K562 (cell line): ENCODE measurements at places on chromosomes 4 and X.

- DNase-seq: peak; percentile 40
Observed at GRCh38 chr4:89056292-89056952, 563 bp downstream of the FAM13A start.

DNA sequence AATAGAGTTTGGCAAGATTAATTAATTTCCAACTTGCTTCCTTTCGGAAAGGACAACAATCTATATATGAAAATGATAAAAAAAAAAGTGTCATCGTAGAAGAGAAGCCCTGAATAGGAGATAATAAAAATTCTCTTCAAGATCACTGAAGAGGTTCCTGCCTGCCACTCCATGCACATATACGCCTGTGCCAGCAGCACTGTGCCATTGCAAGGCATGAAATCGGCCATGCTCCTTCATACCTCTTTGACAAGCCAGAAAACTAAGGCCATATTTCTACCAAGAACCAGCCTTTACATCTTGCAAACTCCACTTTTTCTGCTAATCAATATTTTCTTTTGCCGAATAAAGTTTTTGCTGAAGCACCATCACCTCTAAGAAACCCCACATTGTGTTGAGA, 365.5 kb downstream of the CXXC4 start:
- DNase-seq: no peak

GRCh38 chr4:7169134-7169533, 23.2 kb upstream of the SORCS2 start:
- DNase-seq: no peak

- no peak for DNase-seq
Observed at GRCh38 chr4:84905646-84906045, 60.8 kb downstream of the WDFY3 start.

GRCh38 chr4:69563424-69563823, 67.7 kb upstream of the UGT2B4 start:
- DNase-seq: no peak

- DNase-seq: no peak
Observed at GRCh38 chr4:139917896-139918295, 236.1 kb downstream of the MAML3 start.

GRCh38 chr4:167117273-167117672, 117.0 kb downstream of the SPOCK3 start:
- DNase-seq: no peak

DNA sequence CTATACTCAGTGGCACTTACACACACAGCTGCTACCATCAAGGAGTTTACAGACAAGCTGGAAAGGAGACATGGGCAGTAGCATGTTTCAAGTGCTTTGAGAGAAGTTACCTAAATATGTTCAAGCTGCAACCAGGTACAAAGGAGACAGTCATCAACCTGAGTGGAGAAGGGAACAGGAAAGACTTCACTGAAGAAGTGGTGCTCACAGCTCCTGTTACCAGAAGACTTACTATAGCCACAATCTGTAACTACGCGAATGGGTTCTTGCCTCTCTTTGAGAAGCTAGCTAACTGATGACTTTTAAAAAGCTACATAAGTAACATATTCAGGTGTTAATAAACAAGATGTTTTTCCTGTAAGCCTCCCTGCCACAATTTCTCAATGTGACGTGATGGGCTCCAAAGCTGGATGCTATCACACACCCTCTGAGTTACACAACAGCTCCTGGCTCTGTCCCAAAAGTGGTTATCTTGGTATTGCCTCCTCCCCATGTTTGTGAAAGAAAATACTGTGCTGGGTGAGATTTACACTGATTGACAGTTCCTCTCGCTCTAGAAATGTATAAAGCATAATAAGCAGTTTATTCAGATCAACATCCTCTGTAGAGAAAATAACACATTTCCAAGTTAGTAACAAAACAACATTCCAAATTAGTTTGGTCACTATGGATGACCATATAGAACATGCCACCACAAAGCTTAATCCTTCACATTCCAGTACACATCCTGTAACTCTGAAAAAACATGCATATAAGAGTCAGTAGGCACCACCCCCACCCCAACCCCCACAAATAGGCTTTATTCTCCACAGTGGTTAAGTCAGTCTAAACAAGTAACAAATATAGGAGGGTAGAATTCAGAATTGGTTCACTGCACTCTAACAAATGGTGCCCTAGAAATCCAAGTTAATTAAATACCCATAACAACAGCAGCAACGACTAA, 81.8 kb downstream of the FRYL start:
- peak; percentile 85 for DNase-seq

DNA sequence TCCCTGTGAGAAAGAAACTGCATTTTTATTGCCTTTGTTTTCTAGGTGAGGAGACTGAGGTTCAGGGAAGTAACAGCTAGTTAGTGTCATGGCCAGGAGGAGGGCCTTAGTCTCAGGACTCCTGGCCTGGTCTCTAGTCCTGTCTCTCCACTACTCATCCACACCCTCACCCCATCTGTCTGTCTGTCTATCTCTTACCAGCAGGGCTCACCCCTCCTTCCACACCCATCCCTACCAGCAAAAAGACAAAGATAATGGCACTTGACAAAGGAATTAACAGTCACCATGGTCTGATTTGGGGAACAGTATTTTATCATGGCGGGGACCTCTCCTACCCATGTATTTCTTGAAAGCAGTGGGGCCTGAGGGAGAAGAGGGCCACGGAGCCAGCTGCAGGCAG, 125.8 kb downstream of the REPS2 start:
- DNase-seq: no peak

GRCh38 chrX:4878640-4879039, 1165.2 kb upstream of the PRKX start:
- no peak for DNase-seq

- no peak for DNase-seq
Observed at GRCh38 chrX:70509078-70509477, 64.4 kb downstream of the DLG3 start.

DNA sequence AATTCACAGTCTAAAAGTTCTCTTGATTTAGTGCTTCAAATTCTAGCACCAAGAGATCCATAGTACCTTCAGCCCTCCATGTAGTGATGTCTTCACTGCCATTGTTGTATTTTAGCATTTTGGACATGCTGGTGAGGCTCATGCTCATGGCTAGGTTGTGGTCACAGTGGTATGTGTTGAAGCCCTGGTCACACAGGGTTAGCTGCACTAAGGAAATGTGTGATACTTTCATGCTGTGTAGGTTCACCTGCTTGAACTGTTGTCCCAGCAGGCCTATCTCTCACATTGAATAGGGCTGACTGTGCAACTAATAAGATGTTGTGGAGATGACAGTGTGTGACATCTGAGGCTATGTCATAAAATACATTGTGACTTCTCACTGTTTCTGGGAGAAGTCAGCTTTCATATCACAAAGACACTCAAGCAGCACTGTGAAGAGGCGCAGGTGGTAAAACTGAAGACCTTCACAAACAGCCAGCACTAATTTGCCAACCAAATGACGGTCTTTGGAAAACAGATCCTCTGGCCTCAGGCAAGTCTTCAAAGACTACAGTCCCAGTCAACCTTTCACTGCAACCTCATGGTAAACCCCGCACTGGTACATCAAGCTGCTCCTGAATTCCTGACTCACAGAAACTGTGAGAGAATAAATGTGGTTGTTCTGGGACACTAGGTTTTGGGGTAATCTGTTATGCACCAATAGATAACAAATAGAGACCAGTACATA, 17.4 kb upstream of the ADH4 start:
- DNase-seq: no peak

- no peak for DNase-seq
Observed at GRCh38 chr4:114636192-114636935, 37.8 kb downstream of the UGT8 start.

DNA sequence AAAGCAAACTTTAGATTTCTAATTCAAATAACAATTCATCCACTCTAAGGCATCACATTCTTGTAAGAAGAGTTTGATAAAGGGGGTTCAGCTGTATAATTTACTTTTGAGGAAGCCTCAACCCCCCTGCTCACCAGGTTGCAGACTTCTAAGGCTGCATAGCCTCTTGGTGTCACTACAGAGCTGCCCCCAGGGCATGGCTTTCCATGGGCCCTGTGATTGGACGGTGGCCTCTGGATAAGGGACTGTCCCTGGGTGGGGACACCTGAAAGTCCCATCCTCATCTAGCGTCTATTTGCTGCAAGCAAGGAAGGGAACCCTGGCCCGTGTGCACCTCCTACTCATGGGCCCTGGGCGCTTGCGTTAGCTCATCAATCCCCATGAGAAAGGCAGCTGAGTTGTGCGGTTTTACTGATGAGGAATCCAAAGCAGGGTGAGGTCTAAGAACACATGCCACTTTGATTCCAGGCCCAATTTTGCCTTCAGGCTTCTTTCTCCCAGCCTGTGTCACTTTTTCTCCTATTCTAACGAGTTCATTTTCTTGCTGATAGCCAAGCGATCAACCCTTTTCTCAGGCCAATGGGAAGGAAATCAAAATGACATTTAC, 51.8 kb downstream of the SCML1 start:
- no peak for DNase-seq

DNA sequence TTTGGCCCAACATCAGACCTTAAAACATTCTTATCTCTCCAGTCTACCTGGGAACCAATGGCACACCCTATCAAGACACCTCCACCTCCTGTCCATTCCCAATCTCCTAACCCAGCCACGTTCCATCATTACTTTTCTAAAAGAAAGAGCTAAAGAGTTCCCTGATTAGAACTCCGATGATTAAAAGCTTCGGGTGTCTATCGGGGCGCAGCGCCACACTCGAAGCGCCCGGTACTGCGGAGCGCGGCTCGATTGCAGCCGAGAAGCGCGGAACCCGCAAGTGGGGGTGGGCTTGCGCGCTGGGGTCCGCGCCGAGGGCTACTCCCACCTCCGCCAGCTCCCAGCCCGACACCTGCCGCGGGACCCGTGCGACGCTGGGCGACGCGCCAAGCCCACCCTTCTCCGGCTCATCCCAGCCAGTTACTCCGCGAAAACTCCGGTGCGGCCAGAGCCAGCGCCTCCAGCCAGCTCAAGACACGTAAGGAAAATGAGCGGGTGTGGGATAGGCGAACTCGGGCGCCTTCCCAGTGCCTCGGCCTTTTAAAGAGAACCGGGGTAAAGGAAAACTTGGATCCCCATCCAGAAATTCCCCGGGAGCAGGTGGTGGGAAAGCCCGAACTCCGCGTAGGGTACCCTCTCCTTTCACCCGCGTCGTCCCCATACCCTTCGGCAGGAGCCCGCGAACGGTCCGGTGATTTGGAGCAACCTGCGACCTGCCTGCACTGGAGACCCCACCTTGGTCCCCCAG, 593 bp downstream of the NPY1R start:
- no peak for DNase-seq

GRCh38 chrX:121160987-121161386, 113.6 kb downstream of the GLUD2 start:
- DNase-seq: peak; percentile 12

- DNase-seq: no peak
Observed at GRCh38 chrX:153848325-153848724, 18.0 kb upstream of the PDZD4 start.

GRCh38 chrX:93673869-93674271, at the start of gene FAM133A:
Gene FAM133A (plus strand): TSS chrX:93674206. CDS start chrX:93709420, 35,214 bp downstream.
- no peak for DNase-seq

DNA sequence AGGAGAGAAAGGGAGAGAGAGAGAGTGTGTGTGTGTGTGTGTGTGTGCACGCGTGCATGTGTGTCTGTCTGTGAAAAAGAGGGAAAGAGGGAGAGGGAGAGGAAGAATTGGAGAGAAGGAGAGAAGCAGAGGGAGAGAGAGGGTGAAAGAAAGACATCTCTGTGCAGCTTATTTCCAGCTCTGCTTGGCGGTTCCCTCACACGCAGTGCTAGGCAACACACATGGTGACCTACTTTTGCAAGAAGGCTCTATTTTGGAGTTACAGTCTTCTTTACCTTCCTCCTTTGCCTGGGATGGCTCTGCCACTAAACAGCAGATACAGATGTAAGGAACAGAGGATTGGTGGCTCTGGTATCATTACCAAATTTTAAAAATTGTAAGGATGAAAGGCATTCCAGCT, 40.1 kb downstream of the SLC16A2 start:
- no peak for DNase-seq

DNA sequence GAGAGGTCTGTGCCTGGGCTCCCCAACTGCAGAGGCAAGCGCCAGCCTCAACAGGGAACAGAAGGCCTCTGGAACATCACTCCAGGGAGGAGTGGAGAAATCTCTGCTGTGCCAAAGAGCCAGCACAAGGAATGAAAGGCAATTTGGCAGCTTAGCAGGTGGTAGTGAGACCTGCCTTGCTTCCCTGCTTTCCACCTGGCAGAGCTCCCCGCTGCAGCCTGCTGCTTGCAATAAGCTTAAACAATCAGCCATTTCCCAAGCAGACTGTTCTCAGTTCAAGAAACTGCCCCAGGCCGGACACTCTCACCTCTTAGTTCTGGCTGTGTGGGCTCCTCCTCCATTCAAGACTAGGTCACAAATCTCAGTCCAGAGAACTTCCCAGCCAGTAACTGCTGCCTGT, 370.6 kb downstream of the MAGEB5 start:
- DNase-seq: no peak

DNA sequence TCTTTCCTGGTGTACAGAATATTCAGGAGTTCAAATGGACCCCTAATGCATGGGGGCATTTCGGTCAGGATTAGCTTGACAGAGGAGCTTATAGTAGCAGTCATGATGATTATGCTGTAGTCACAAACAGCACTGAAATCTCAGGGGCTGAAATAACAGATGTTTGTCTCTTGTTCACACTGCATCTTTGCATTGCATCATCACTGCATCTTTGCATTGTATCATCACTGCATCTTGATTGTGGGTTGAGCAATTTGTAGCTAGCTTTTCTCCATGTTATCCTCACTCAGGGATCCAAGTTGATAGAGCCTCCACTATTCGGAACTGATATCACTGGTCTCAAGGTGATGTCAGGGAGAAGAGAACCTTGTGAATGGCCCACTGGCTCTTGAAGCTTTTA, 160.9 kb downstream of the GATB start:
- DNase-seq: no peak

DNA sequence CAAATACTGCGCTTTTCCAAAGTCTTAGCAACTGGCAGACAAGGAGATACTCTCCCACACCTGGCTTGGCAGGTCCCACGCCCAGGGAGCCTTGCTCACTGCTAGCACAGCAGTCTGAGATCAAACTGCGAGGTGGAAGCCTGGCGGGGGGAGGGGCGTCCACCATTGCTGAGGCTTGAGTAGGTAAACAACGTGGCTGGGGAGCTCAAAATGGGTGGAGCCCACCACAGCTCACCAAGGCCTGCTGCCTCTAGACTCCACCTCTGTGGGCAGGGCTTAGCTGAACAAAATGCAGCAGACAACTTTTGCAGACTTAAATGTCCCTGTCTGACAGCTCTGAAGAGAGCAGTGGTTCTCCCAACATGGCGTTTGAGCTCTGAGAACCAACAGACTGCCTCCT, 23.0 kb upstream of the NFKB1 start:
- DNase-seq: peak; percentile 62

GRCh38 chr4:7291372-7292114, 99.2 kb downstream of the SORCS2 start:
- no peak for DNase-seq

GRCh38 chr4:32268863-32269262, 1548.7 kb downstream of the PCDH7 start:
- DNase-seq: no peak
